ENCODE measurements at places on chromosomes 1 and 21.

DNA sequence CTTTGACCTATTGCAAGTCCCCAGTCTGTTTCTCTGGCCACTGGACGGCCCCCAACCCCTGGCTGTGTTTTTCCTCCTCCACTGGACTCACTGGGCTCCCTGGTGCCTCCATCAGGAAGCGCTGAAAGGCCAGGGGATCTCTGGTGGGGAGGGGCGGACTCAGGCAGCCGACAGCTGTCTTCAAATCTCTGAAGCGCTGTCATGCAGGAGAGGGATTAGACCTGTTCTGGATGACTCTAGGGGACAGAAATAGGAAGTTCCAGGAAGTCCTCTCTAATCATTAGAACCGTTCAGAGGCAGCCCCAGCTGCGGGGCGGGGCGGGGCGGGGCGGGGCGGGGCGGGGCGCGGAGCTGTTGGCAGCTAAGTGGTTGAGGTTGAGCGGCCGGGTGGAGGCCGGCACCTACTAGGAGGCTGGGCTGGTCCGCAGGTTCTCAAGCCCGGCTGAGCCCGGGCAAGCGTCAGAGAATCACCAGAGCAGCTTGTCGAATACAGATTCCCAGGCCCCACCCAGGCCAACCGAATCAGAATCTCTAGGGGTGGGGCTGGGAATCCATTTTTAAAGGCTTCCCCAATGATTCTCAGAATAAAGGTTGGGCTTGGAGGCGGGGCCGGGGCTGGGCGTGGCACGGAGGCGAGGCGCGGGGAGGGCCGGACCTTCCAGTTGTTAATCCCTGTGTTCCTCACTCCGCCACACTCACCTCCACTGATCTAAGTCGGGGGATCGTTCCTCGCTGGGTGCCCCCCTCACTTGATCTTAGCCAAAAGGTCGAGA is 11.4 kb upstream of the PHLDA3 start:
- peak overlapping the region; percentile 61 for H3K4me3 ChIP-seq
- DNase-seq: peak; percentile 94
- H3K36me3 ChIP-seq: peaks cover 43% of the 10 kb centered on the region
- no peaks in the 10 kb centered on the region for H3K27me3 ChIP-seq
- peaks cover 48% of the 10 kb centered on the region for H3K4me1 ChIP-seq
- peak overlapping the region; percentile 49 for H3K27ac ChIP-seq

- no peaks in the 10 kb centered on the region for H3K27me3 ChIP-seq
- H3K4me3 ChIP-seq: no peak overlapping the region
- H3K27ac ChIP-seq: no peak overlapping the region
- no peaks in the 10 kb centered on the region for H3K36me3 ChIP-seq
- DNase-seq: no peak
Measured at GRCh38 chr1:95094923-95095322, 22.2 kb upstream of the ALG14 start.

DNA sequence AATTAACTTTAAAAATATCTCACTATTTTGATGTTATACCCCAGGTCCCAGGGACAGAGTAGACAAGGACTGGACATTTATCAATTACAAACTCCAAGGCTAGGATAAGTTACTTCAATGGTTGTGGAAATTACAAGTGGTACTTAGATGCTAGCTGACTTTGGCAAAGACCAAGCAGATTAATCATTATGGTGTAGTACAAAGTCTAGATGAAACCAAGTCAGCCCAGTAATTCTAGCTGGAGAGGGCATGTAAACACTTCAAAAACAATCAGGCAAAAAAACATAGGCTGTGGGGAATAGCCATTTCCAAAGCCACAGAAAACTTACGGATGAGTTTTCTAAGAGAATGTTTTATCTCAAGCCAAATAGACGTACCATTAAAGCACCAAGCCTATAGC is 124.5 kb downstream of the TSEN15 start:
- no peaks in the 10 kb centered on the region for H3K27me3 ChIP-seq
- DNase-seq: no peak
- H3K4me1 ChIP-seq: no peaks in the 10 kb centered on the region
- H3K27ac ChIP-seq: no peak overlapping the region
- no peak overlapping the region for H3K4me3 ChIP-seq

GRCh38 chr1:54296666-54297065 is 96.7 kb downstream of the MRPL37 start:
- H3K27ac ChIP-seq: no peak overlapping the region
- no peaks in the 10 kb centered on the region for H3K27me3 ChIP-seq
- DNase-seq: no peak
- no peaks in the 10 kb centered on the region for H3K36me3 ChIP-seq
